ENCODE measurements at places on chromosomes 2 and 18.

DNA sequence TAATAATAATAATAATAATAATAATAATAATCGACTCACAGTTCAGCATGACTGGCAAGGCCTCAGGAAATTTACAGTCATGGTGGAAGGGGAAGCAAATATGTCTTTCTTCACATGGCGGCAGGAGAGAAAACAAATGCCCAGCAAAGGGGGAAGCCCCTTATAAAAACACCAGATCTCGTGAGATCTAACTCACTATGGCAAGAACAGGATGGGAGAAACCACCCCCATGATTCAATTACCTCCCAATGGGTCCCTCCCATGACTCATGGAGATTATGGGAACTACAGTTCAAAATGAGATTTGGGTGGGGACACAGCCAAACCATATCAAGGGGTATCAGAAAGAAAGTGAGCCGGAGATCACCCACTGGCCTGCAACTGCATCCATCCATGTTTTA is 40.5 kb upstream of the PAPOLG start:
- DNase-seq, result no peak

- DNase-seq, result peak; percentile 21
These were observed 1.2 kb upstream of the NPAS2 start for GRCh38 chr2:100818606-100819369.

DNA sequence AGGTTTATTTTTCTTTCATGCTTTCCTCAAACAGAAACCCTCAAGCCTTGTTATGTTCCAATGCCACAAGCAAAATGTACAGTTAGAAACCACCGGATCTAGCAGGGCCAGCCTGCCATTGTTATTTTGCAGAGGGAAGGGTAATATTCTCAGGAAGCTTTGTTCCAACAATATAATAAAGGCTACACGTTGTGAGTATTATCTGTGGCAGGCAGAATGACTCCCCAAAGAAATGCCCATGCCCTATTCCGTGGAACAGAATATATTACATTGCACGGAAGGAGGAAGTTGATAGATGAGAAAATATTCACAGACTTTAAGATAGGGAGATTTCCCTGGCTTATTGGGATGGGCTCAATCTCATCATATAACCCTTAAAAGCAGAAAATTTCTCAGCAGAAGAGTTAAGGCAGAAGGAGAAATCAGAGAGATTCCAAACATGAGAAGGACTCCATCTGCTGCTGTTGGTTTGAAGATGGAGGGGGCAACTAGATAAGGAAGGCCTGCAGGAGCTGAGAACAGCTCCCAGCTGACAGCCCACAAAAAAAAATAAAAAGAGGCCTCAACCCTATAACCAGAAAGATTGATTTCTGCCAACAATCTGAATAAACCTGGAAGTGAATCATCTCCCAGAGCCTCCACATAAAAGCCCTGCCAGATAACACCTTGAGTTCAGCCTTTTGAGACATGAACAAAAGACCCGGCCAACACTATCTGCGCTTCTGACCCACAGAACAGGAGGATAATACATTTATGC is 466.6 kb downstream of the LPIN1 start:
- no peak for DNase-seq

- DNase-seq, result no peak
These were observed 27.7 kb downstream of the BIRC6 start for GRCh38 chr2:32384529-32384928.

DNA sequence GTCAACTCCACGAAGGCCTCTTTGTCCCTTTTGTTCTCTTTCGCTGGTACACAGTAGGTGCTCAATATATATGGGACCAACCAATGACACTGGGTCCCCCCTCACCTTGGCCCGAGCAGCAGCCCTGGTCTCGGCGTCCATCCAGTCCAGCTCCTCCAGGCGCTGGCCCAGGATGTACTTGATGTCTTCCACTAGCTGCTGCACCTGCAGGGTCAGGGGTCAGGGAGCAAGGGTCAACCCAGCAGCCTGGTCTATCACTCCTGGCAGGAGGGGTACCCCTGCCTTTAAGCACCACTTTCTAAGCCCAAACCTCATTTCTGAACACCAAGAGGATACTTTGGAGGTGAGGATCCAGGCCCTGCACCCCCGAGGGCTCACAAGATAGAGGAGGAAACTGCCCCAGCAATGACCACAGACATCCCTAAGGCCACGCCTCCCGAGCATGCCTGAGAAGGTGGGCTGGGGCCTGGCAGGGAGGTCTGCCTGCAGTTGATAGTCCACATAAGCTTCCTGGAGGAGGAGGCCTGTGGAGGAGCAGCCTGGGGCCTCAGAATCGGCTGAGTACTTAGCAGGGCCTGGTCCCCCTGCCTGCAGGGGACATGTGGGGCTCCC is 4.2 kb downstream of the ECEL1 start:
- no peak for DNase-seq

DNA sequence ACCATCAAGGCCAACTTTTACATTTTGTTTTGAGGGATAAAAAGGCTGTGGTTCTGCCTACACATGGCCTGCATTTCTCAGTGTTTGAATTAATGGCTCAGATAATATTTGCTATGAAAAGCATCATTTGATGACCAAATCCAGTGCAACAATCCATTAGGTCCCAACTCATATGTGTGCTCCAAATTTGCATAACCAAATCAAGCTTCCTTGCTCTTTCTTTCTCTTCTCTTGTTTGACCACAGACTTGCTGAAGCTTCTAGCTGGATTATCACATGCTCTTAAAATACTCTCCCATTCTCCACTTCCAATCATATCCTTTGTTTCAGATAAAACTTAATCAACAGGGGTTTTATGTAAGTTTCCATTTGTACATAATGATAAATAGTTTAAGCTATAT is 147.0 kb downstream of the TCF4 start:
- no peak for DNase-seq

GRCh38 chr2:47307066-47307465 is 95.9 kb upstream of the MSH2 start:
- DNase-seq, result no peak

DNA sequence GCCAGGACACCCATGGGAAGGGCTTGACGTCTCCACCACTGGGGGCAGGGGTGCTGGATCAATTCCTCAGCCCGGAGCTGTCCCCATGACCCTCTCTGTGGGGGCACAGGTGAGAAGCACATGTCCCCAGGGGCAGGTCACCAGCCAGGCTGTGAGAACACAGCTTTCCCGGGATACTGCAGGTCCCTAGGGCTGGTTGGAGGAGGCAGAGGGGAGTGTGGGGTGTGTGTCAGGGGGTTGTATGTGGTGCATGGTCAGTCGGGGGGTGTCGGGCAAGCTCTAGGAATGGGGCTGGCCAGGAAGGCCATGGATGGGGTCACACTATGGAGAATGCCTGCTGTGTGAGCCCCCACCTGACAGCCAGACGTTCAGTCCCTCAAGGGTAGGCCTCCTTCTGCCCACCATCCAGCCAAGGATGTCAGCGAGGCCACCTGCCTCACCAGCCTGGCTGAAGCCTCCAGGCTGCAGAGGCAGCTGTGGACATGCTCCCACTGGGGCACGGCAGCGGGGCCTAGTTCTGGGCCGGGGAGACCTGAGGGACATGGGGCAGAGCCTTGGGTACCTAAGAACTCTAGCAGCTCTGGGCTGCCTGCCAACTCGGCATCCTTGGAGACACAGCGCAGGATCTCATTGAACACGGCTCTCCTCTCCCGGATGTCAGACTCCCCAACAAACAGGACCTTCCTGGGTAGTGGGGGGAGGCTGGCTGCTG is 10.3 kb downstream of the HS1BP3 start:
- DNase-seq, result no peak

DNA sequence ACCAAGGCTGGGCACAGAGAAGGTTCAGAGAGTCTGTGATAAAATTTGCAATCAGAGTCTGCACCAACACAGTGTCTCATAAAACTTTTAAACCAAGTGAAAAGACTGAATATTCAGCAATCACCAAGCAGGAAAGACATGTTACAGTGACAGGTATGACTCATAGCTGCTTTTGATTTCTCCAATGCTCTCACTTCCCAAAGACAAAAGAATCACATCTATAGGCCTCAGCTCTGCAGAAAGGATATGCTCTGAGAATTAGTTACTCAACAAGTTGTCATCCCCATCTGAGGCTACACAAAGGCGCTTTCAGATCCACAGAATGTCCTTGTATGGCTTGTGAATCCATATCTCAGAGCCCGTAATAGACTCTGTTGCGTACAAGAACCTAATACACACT is 92.5 kb downstream of the KCNF1 start:
- no peak for DNase-seq

DNA sequence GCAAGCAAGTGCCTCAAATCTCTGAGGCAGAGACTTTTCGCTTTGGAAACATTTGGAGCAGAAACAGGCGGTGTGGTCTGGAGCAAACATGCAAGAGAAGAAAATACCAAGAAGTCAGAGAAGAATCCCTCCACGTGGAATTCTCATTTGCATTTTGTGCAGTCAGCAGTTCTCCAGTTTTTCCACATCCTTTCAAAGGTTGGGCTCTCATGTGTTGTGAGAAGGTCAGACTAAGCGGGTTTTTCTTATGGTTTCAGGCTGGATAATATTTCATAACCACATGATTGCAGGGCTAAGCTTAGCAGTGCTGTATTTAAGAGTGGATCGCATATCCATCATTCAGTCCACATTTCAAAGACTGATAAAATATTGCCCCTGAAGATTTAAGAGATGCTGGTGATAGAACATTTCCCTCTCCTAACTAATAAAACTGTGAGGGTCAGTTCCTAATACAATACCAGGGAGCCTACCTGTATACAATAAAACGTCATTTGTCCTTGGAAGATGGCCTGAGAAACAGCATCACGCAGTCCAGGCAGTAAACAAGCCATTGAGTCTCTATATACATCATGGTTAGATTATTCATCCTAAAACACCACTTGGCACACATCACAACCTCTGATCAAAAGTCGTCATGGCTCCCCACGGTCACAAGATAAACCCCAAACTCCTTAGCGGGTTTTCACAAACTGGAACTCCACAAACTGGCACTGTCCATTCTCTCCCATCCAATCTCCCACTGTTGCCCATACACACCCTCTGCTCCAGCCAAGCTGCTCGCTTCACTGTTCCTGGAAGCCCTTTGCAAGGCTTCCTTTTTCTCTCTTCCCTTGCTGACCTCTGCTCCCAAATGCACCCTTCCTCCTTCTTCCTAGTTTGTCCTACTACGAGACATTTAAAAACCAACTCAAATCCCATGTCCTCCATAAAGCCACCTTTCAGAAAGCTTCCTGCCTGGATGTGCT is 31.5 kb downstream of the ANKRD44 start:
- DNase-seq, result no peak

- peak; percentile 7 for DNase-seq
These were observed 138.0 kb downstream of the AKAIN1 start for GRCh38 chr18:5058768-5059695.

DNA sequence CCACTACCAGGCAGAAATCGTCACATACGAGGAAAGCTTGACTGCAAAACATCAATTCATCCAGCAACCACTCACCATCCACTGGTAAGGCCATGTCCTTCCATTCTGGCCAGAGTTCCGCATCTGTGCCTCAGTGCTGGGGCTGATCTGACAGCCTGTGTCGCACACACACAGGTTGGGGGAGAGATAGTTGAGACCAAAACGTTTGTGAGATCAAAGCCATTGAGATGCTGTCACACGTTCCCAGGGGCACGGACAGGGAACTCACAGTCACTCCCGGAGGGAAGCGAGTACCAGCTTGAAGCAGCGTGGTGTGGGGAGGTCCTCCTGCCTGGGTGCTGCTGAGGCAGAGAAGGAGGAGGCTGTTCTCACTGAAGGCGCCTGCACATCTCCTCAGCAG is 458.5 kb upstream of the SALL3 start:
- no peak for DNase-seq

DNA sequence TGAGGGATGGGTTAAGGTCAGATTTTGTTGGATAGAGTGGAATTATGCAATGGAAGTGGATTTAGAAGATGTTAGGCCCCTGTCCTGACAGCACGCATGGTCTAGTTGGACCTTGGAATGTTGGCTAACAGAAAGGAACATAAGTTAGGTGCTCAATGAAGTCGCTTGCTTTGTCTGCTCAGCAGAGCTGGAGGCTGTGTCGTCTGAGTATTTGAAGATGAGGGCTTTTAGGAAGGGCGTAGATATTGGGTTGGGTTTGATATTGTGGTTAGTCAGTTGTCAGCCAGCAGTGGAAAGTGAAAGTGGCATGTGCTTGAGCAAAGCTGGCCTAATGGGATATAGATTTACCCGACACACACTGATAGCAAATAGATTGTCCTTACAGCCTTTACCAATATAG is 239.3 kb downstream of the PRKCE start:
- no peak for DNase-seq

- DNase-seq, result no peak
These were observed 43.5 kb downstream of the SLC38A11 start for GRCh38 chr2:164911832-164912231.

DNA sequence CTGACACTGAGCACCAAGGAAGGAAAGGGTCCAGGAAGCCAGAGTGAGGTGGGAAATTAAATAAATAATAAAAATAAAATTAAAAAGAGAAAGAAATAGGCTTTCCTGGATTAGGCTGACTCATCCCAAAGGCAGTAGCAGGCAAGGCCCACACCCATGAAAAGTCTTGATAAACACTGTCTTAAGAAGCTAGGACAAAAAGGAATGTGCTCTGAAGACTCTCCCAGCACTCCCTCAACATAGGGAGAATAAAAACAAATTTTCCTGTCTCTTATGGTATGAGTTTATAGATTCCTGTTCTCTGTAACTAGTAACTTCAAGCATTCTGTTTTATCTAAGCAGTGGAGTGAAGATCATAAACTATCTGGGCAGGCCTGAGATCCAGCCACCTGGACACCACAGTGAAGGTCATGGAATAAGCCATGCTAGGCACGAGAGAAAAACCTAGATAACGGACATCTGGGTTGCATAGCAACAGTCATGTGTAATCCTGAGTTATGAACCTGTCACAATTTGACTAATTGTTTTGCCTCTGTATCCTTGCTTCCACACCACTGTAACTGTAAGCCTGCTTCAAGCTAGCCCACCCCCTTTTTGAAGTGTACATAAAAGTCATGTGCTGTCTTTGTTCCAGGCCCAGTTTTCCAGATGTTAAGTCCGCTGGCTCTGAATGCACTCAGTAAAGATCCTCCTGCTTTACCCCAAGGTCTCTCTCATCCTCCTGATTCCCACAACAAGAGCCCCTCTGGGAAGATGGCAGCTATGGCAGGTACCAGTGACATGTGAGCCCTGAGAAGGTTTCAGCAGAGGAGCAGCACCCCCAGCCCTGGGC is 107.8 kb downstream of the NDUFA10 start:
- DNase-seq, result no peak

DNA sequence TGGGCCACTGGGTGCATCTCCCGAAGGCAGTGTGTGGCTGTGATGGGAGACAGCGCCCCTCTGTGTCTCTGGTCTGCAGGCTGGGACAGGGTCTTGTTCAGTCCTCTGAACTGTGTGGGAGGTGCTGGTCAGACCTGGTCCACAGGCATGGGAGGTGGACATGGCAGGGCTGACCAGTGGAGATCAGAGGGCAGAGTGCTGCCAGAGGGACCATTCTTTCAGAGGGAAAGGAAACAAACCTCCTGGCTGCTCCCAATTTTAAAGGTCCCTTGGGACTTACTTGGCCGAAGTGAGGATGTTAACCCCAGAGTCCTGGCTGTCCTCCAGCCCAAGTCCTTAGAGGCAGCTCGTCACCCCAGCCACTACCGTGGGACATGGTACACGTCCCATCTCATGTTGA is 4.0 kb downstream of the CAPN13 start:
- DNase-seq, result no peak

GRCh38 chr2:38649176-38649728 is 16.7 kb upstream of the GALM start:
- no peak for DNase-seq

GRCh38 chr18:22394428-22394827 is 23.3 kb downstream of the CTAGE1 start:
- DNase-seq, result no peak
